ENCODE measurements at places on chromosomes 11 and 22.

DNA sequence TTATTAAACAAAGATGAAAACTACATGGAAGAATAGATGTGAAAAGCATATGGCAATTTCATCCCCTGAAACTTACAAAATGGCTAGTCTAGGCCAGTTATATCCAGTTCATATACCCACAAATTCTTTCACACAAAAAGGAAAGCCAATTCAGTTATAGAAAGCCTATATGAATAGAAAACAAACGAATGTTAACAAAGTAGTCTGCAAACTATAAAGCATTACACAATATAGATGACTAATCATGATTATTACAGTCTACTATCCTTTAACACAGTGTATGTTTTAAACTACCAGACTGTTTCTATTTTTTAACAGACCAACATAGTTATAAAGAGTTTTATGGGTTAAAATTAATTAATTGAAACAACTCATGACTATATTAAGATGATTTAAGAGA, 12.1 kb downstream of the DCUN1D5 start:
- DNase-seq: no peak

GRCh38 chr11:96241331-96241841, 101.6 kb downstream of the MAML2 start:
- no peak for DNase-seq

GRCh38 chr11:131770801-131771200, 400.4 kb downstream of the NTM start:
- DNase-seq: no peak

DNA sequence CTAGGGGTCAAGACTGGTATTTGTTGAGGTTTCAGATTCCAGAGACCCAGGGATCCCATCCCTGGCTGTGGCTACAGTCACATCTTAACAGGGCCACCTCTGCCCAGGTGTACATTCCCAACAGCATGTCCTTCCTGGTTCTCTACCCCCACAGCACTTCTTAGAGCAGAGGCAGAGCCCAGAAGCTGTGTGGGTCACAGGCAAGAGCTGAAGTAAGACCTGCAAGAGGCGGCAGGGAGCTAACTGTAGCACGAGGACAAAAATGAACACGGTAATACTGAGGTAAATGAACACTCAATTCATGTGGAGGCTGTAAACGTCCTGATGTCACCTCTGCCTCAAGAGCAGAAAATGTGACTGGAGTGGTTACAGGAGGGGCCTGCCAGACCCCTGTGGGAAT, 21.7 kb upstream of the RAPSN start:
- no peak for DNase-seq

DNA sequence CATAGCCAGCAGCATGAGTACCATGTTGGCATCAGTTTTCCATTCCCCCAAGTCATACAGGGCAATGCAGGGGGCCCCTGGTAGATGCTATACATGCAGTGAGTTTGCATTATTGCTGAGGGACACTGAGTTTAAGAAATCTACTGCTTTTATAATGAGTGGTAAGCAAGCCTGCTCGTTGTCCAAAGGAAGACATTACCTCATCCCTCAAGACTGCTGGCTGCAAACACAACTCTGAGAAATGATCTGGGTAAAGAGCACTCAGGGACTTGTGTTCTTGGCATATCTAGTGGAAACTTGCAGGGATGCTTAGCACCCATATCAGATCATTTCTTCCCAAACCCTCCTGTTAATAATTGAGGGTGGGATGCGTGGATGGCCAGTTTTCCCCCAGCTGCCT, 77.9 kb downstream of the CWC15 start:
- no peak for DNase-seq

GRCh38 chr11:64206457-64207255, at the start of gene FERMT3:
Gene FERMT3 (plus strand): TSS chr11:64206721. CDS start chr11:64207365, 644 bp downstream.
- no peak for DNase-seq

- DNase-seq: no peak
Measured at GRCh38 chr22:27725661-27726060, 75.9 kb downstream of the MN1 start.

- no peak for DNase-seq
Measured at GRCh38 chr22:17914474-17914873, 109.9 kb downstream of the MICAL3 start.

DNA sequence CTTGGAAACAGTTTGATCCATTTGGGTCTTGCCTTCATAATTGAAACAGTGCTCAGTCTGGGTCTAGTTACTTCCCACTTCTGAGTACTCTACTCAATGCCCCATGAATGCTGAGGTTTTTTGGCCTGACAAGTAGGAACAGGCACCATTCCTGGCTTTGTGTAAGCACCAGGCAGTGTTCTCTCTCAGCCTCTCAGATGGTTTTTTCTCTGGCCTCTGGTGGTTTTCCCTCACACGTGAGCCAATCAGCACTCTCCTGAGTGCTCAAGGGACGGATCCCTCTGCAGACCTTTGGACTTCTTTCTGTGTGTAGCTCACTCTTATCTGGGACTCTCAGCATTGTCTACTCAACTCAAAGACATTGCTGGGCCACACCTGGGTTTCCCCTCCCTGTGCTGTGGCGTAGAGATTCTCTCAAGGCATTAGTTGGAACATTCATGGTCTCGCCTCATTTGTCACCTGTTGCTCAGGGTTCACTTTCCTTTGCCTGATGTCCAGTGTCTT, 21.3 kb downstream of the SIK2 start:
- no peak for DNase-seq

GRCh38 chr11:70547386-70547785, 149.1 kb downstream of the CTTN start:
- no peak for DNase-seq

- DNase-seq: no peak
Measured at GRCh38 chr11:39144351-39145130, 2314.9 kb downstream of the LRRC4C start.

GRCh38 chr11:90204832-90205646, 17.8 kb downstream of the CHORDC1 start:
- DNase-seq: no peak

GRCh38 chr11:98036810-98037209, 983.9 kb upstream of the CNTN5 start:
- DNase-seq: no peak

- peak; percentile 95 for DNase-seq
Measured at GRCh38 chr11:62545437-62546243, 966 bp downstream of the AHNAK start.

DNA sequence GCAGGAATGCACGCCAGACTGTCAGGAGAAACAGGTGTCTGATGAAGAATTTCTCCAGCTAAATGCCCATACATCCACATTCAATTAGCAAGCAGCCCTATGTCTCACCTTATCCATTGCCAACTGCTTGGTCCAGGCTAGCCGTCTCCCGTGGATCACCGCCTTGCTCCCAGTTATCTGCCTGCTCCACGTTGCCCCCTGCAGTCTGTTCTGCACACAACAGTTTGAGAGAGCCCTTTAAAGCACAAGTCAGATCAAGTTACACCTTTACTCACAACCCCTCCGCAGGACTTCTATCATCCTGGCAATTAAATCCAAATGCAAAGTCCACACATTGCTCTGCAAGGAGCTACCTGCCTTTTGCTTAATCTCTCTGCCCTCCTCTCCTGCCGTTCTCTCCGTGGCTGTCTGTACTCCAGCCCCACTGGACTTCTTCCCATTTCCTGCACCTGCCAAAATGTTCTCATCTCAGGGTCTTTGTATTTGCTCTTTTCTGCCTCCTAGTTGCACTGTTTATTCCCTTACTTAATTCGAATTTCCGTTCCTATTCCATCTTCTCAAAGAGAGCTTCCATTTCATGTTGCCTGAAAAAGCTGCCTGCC, 185.3 kb upstream of the LARGE1 start:
- peak; percentile 52 for DNase-seq

DNA sequence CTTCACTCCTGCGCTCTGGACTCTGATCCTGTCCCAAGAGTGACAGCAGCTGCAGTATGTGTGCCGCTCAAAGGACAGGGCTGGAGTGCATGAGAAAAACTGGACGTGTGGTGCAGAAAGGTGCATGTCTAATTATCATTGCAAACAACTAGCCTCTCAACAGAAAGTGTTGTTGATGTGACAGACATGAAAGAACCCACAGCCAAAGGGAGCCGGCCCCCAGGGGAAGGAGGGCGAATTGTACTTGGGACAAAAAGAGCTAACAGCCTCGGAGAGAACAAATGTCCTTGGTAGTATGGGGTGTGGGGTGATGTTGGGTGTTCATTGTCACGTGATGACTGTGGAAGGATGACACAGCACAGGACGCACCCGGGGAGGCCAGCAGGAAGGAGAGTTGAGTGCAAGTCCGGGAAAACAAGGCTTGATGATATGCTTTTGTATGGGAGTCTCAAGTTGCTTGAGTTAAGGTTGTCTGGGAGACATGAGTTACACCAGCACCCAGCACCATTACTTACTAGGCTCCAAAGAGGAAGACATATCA, 325.5 kb downstream of the NTM start:
- no peak for DNase-seq

DNA sequence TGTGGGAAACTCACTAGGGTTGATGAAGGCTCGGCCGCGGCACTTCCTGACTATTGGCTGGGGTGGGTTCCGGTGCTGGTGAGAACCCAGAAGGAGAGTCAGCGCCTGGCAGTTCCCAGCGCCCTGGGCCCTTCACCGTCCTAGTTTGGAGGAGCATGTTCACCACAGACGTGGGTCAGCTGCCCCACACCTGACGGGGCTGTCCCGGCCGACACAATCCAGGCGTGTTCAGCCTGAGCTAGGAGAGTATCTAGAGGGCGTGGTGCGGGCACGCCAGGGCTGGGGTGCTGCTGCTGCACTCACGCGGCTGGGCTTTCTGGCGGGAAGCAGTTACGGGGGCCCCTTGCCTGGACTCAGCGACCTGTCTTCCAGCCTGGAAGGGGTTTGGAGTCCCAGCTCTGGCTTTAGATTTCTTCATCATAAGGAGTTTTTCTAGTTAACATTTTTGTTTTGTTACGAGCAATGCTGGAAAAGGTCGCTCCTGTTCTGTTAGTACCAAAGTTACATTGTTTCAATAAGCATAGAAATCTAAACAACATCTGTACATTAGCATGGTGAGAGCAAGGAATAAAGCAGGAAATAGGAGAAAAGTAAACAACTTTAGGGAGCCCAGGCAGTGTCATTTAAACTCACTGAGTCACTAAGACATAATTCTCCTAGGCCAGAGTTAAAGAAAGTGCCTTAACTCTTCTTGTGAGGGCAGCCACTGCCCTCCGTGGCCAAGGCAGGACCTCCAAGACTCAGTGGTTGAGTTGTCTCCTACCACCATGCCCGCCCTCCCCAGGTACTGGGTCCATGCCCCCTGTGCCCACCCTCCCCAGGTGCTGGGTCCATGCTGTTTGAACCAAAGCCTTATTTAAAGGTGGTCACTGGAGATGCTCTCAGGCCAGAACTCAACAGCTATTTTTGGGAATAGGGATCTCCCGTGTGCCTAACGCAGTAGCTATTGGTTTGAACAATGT, 12.1 kb upstream of the ADORA2A start:
- DNase-seq: no peak

GRCh38 chr22:41775976-41776375, 24.5 kb upstream of the CCDC134 start:
- no peak for DNase-seq

DNA sequence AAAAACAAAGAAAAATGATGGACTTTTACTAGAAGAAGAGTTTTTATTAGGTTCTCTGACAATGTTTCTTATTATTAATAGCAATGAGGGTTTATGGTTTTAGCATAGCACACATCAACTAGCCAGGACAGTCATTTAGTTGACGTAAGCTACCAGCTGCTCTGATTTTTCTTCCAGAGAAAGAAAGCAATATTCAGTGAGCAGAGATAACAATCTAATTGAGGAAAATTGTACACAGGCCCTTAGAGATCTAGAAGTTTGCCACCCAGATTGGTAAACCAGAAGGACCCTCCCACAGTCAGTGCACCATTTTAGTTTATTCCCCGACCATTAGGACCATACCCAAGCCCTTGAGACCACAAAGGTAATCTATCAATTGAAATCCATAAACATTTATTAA, 28.7 kb upstream of the TBCEL start:
- no peak for DNase-seq

DNA sequence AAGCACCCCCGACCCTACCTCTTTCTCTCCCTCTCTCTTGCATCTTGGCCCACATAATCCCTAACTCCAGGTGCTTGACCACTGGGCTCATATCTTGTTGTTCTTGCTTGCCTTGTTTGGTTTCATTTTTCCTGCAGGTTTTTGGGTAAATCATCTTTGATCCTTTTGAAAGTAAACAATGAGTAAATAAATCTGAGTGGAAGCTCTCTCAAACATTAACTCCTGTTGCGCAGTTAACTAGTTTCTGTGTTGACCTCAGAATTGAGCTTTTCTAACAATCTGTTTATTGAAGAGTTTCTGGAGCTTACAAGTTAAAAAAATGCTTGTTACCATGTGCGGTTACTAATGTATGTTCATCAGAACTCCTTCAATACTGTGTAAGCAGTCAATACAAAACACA, 38.8 kb upstream of the MICAL2 start:
- DNase-seq: no peak

DNA sequence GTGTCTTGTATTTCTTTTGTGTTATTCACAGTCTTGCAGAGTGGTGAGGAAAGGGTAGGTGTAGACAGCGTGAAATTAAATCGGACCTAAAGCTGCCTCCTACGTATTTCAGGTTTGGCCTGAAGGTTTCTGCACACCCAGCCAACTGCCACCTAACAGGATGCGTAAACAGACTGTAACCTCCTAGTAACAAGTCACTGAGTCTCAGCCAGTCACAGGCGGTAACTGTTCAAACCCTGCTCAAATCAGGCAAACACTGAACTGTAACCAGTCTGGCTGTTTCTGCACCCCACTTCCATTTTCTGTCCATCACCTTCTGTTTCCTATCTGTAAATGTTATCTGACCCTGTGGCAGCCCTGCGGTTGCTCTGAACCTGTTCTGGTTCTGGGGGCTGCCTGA, 87.1 kb downstream of the ADAMTS15 start:
- no peak for DNase-seq

GRCh38 chr11:115226556-115226955, 277.7 kb downstream of the CADM1 start:
- DNase-seq: no peak

GRCh38 chr11:126140926-126141280, 70.5 kb downstream of the RPUSD4 start:
- peak; percentile 50 for DNase-seq

DNA sequence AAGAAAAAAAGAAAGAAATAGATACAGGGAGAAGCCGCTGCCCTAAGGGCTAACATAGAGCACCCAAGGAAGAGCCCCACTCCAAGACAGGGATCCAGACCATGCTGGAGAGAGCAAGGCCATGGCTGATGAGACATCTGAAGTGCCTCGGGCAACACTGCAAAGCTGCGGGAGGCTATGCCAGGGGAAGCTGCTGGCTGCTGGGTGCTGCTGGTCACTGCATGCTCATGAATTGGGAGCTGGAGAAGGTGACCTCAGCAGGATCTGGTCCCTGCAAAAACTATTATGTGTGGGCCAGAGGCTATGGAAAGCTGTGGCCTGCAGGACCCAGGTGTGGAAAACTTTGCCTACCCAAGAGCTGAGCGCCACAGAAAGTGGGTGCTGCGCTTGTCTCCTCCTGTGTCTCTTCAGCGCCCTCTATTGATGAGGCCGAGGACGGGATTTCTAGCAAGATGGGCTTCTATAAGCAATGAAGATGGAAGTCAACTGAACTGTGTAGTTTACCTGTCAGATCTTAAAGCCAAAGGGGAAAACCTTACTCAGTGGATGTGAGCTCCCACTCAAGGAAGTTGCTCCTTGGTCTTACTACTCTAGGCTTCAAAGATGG, 17.3 kb upstream of the SLC29A2 start:
- DNase-seq: no peak

Measured in omental fat pad (tissue), 4 donors.